ENCODE measurements at places on chromosomes 4 and X.

DNA sequence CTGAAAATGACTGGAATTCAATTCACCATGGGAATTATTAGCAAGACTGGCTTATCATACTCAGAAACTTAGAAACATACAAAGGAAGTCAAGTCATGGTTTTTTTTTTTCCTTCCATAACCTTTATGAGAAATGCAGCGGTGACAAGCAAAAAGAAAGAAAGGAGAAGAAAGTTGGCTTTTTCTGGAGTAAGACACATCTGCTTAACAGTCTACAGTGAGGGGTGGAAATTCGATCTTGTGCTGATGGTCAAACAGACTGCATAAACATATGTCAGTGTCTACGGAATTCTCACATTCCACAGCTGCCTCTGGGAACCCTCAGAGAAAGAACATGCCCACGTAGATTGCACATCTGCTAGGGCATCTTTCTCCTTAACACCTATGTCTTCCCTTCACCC is 54.6 kb downstream of the PROM1 start:
- DNase-seq = no peak

- no peak for DNase-seq
Observed at GRCh38 chrX:1918780-1919179, 303.9 kb downstream of the ASMT start.

GRCh38 chr4:154329268-154329868 is 162.2 kb downstream of the DCHS2 start:
- peak; percentile 49 for DNase-seq

DNA sequence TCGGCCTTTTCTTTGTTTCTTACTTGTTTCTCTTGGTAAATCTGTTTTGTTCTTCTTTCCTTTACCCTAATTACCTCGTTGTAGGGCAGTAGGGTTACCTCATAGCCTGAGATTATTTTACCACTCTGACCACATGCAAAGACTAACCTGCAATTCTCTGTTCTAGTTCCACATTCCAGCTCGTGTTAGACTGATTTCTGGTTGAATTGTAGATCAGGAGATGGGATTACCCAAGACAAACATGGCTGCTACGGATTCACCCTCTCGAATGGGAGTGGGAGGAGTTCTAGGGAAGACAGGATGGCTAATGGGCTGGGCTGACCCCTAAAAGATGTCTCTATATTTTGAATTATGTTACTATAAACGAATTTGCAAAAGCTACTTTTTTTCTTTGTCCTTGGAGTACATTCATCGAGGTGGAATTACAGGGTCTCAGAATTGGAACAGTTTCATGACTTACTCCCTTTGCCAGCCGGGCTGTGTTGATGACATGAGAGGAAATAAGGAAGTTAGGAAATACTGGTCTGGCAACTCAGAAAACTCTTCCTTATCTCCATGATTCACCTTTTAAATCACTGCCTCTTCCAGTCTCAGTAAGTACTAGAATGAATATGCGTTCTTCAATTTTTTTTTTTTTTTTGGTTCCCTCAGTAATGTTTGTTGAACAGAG is 36.7 kb upstream of the FBXW7 start:
- DNase-seq = no peak

DNA sequence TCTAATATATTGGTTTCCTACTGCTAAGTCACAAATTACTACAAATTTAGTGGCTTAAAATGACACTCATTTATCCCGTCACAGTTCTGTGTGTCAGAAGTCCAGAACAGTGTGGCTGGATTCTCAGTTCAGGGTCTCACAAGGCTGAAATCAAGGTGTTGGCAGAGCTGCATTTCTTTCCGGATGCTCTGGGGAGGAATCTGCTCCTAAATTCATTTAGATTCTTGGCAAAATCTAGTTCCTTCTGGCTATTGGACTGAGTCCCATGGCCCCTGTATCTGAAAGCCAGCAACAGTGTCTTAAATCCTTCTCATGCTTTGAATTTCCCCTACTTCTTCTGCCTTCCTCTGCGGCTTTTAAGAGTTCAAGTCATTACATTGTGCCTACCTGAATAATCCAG is 103.1 kb upstream of the BMP3 start:
- no peak for DNase-seq

DNA sequence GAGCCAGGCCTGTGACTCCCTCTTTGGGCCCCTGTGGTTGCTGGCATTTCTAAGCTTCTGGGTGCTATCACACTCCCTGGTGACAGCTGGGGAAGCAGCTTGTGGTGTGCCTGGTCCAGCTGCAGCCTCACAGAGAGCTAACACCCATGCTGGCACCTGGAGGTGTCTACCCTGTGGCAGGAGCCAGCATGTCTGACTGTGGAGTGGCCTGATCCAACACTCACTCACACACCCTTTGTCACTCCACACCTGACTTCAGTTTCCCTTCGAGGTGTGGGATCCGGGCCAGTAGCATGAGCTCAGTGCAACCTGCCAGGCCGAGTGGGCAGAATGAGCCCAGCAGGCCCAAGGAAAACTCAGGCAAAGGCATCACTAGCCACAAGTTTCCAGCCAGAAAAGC is 67.5 kb downstream of the TECRL start:
- DNase-seq = peak; percentile 38

DNA sequence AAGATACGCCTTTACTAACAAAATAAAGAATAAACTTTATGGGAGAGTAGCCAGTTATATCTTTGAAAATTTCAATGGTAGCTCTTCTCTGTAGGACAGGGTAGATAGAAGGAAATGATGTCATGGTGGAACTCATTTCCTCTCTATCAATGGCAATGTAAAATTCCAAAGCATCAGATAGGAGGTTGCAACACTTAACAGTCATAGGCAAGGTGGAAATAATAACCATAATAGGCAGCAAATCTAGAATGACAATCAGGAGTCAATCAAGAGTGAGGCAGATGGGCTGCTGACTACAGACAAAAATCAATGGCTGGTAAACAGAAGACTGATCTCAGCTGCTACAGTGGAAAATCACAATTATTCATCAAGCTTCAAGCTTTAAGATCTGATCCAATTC is 53.9 kb upstream of the TET2 start:
- DNase-seq = no peak

- no peak for DNase-seq
Observed at GRCh38 chr4:14615671-14616070, 386.6 kb upstream of the CPEB2 start.

DNA sequence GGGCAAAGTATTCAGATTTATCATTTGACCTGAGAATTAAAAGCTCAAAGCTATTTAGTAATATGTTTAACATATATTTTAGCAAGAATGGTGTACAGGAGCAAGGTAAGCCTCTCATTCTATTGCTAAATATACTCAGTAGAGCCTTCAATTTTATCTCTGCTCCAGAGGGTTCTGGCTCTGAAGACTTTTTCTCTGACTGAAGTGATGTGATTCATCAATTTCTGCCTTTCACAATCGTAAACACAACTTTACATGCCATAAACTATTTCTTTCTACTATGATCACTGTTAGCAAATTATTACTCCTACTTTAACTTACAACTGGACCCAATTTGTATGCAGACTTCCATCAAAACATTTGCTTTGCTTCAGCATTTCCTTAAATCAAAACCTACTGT is 315.0 kb upstream of the NDST4 start:
- no peak for DNase-seq

DNA sequence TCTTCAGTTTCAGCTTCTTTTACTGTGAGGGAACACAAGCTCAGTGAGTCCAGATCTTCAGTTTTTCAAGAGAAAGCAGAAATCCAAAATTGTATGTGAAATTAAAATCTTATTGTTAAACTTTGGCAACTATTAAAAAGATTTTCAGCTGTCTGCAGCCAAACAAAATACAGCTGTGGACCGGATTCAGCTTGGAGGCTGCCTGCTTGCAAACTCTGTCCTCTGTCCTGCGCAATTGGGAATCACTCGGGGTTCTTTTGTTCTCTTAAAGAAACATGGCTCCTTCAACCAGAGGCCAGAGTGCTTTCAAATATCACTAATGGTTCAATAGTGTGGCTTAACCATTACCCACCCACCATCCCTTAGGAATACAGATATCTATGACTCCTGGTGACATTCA is 201.2 kb downstream of the CHIC2 start:
- peak; percentile 59 for DNase-seq

GRCh38 chr4:142238589-142238988 is 602.2 kb downstream of the IL15 start:
- DNase-seq = no peak

GRCh38 chrX:37847733-37848197 is 394 bp upstream of the DYNLT3 start:
- no peak for DNase-seq

GRCh38 chrX:10142041-10142599 is 14.7 kb upstream of the CLCN4 start:
- DNase-seq = no peak

DNA sequence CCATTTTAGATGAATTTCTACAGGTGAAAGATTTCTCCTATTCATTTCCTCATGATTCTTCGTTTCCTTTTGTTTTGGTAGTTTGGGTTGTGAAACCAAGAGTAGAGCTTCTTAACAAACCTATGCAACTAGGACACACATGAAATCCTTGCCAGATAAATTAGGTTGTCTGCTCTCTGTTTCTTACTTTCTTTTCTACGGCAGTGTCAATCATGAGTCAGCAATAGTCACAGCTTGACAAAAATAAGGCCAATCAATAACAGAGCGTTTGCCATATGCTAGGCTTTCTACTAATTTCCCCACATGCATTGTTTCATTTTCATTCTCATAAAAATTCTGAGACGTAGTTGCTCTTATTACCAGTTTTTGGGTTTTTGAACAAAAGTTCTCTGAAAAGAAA is 20.3 kb downstream of the CLRN2 start:
- no peak for DNase-seq

GRCh38 chr4:186168750-186169149 is 22.6 kb upstream of the CYP4V2 start:
- no peak for DNase-seq

GRCh38 chrX:65994519-65995506 is 45.1 kb downstream of the VSIG4 start:
- no peak for DNase-seq

GRCh38 chrX:119728487-119728886 is 29.9 kb upstream of the SOWAHD start:
- DNase-seq = no peak

- no peak for DNase-seq
Observed at GRCh38 chrX:38881066-38881465, 79.8 kb downstream of the MID1IP1 start.

DNA sequence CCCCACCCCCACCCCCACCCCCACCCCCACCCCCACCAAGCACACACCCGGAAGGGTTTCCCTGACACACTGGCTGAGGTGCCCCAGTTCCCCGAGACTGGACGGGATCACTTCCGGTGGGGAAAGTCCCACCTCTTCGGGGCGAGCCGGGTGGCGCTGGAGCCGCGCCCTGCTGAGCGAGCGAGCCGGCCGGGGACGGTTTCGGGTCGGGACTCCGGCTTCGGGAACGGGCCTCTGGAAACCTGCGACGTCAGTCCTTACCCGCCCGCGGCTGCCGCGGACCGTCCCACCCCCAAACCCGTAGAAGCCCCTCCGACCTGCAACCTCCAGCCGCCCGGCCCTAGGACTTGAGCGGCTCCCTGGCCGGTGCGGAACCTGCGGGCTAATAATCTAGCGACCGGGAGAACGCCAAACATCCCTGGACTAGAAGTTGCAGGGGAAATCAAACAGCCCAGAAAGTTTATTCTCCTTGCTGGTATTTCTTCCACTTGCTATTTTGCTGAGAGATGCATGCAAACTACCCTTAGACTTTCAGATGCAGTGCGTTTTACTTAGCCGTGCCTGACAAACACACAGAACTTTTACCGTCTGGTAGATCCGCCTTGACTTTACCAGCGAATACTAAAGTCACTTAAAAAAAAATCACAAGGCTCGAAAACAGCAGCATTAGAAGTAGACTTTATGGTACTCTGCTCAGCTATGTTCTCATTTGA is 991 bp downstream of the RAP2C start:
- DNase-seq = peak; percentile 85

GRCh38 chrX:134526399-134526798 is 66.4 kb downstream of the HPRT1 start:
- DNase-seq = no peak

DNA sequence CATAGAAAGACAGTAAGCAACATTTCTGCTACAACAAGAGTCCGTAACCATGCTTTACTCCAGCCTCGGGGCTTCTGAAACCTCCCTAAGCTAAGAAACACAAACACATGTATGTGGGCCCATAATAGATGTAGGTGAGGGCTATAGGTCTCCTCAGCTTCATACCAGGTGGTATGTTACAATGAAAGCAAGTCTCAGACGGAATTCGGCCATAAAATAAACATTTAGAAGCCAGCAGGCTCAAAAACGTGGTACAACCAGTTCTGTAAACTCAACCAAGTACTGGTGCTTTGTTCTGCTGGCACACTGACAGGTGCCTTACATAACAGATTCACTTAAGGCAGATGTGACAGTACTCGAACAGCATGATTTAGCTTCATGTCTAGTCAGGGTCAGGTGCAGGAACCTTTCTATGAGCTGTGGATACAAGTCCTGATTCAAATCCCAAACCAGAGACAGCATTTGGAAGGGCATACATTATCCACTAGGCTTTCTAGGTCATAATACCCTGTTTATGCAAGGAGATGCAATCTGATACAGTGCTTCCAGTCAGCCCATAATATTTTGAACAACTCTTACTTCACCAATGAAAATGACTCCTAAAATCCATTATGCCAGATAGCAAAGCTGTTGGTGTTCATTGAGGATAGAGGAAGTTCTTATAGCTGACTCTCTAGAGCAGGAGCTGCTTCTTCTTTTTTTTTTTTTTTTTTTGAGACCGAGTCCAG is 113.8 kb upstream of the ENPP6 start:
- no peak for DNase-seq

DNA sequence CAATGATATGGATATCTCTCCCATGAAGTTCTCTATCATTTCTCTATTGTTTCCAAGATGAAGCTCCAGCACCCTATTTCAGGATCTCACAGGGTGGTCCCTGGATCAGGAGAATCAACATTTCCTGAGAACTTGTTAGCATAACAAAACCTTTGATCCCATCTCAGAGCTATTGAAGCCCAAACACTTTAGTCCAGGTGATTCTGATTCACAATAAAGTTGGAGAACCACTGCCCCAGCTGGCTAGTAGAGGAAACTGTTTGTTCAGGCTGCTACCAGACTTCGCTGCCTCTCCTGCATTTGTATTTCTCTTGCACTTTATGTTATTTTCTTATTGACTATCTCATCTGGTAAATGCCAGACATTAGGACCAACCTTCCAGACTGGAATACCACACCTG is 65.4 kb downstream of the CEP44 start:
- DNase-seq = no peak

- no peak for DNase-seq
Observed at GRCh38 chr4:10172278-10172921, 55.8 kb upstream of the WDR1 start.

DNA sequence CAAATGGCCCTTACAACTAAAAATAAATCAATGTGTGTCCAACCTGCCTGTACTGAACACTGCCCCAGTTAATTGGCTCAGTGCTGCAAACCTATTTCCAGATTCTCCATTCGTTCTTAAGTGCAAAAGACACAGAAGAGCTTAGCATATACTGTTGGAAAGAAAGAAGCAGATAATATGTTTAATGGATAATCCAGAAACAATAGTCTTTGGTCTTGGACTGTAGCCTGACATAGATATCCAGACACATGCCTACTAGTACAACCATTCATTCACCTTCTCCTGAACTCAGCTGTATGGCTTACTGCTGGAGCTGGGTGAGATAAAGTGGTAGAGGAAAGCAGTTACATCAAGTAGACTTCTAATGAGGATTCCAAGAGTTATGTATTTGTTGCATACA is 77.0 kb downstream of the LUZP4 start:
- DNase-seq = no peak

Measured in right forelimb (tissue), 1 donor.